Dorsolateral prefrontal cortex (tissue), 122 donors: ENCODE measurements at places on chromosomes 16 and 17.

DNA sequence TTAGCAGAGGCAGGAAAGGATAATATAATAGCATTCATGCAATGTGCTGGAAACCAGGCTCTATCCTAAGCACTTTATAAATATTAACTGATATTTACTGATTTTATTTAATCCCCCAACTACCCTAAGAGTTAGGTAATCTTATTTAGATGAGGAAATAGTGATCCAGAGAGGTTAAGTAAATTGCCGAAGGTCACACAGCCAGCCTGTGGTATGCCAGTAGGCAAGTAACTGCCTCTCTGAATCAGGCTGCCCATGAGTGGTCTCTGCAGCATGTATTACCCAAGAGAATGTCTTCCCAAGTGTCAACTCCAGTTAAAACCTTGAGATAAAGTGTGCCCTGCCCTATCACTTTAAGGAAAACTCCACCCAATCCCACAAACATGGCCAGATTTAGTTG, 25.3 kb upstream of the LYRM9 start:
- no peak for DNase-seq

GRCh38 chr16:63943566-63943965, 1178.3 kb downstream of the CDH11 start:
- no peak for DNase-seq

GRCh38 chr16:85222155-85222863, 110.0 kb upstream of the CIBAR2 start:
- no peak for DNase-seq

DNA sequence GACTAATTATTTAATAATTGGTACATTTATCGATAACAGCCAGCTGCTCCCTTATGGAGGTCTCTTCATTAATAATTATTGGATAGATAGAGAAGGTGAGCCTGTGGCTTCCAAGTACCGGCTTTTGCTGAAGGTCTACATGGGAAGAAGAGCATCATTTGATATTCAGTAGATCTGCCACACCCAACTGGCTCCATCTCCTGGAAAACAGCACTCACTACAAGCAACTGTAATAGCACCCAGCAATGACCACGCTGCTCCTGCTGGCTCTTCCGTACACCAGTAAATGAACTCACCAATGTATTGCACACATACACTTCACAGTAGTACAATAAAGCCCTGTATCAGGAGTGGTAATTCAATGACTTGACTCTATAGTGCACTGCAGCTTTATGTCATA, 19.5 kb downstream of the MARVELD3 start:
- no peak for DNase-seq

GRCh38 chr17:76586741-76587487, 1.3 kb upstream of the ST6GALNAC2 start:
- no peak for DNase-seq

GRCh38 chr17:71232801-71233559, 887.8 kb upstream of the SOX9 start:
- no peak for DNase-seq

- DNase-seq, result no peak
These were observed 27.5 kb downstream of the TEKT5 start for GRCh38 chr16:10667239-10667638.

DNA sequence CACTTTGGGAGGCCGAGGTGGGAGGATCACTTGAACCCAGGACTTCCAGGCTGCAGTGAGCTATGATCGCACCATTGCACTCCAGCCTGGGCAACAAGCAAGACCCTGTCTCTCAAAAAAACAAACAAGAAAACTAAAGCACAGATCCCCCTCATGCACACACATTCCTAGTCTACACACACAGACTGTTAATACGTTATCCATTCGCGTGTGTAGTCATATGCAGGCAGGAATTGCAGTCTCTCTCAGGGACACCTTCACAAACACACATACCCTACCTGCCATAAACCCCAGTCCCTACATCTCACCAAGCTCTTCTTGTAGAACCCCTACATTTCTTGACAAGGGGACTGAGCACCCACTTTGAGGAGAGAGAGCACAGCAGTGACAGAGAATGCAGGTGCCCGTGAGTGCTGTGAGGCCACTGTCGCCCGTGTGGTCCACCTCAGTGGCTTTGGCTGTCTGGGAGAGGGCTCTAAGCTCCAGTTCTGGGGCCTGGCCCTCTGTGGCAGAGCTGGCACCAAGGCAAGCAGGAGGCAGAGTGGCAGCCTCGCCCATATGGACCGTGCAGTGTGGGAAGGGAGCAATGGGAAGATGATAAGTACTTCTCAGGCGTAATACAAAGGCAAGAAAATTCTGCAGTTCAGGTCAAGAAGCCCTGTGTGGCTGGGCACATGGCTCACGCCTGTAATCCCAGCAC, 59.0 kb upstream of the RPH3AL start:
- no peak for DNase-seq

DNA sequence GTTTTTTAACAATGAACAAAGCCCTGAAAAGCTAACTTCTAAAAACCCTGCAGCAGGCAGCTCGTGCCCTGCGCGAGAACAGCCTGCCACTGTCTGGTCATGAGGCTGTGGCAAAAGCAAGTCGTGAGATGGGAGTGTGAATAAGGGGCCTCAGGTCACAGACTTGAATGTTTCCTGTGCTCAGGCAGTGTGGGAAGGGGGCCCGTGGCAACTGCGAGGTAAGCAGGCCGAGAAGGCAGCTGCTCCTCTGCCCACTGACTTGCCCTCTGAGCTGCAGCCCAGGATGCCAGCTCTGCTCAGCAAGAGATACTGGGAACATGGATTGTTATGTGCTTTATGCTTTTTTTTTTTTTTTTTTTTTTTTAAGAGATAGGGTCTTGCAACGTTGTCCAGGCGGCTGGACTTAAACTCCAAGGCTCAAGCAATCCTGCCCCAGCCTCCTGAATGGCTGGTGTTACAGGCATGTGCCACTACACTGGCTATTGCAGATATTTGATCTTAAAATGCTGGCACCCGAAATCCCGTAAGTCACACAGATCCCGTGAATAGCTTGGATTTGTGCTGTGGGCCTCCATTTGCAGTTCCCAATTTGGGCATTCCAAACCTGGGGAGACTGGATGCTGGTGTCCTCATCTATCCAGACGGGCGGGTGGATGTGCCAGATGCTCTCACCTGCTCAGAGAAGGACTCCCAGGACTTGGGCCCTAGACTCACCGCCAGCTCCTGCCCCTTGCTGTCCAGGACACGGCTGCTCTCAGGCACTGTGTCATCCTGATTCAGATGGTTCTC, 44.0 kb downstream of the UBN1 start:
- no peak for DNase-seq
